ENCODE measurements at places on chromosomes 7 and 10.

GRCh38 chr7:2553831-2554581 lies 1.3 kb downstream of the BRAT1 start:
- DNase-seq, result no peak

GRCh38 chr10:32882076-32882475 lies 76.0 kb downstream of the ITGB1 start:
- no peak for DNase-seq

DNA sequence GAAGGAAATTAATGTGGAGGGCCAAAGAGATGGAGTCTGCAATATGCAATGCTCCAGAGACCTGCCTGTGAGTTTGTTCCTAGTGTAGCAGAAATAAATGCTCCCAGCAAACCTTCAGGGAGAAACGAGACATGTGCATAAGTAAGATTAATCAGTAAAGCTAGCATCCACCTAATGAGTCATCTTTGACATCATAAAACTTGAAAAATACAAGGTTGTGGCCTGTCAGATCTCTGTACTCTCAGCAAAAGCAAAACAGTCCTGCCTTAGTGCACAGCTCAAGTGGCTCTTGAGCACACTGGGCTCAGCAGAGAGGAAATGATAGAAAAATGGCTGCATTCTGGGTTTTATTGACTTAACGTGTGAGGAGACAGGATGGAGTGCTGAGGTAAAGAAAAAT lies 32.5 kb upstream of the ERCC6 start:
- no peak for DNase-seq

- no peak for DNase-seq
Measured at GRCh38 chr10:69096045-69096444, 8.1 kb downstream of the SRGN start.

- DNase-seq, result no peak
Measured at GRCh38 chr10:19985745-19986144, 169.5 kb downstream of the PLXDC2 start.

- DNase-seq, result no peak
Measured at GRCh38 chr10:89384474-89385340, 6.9 kb downstream of the IFIT1B start.

DNA sequence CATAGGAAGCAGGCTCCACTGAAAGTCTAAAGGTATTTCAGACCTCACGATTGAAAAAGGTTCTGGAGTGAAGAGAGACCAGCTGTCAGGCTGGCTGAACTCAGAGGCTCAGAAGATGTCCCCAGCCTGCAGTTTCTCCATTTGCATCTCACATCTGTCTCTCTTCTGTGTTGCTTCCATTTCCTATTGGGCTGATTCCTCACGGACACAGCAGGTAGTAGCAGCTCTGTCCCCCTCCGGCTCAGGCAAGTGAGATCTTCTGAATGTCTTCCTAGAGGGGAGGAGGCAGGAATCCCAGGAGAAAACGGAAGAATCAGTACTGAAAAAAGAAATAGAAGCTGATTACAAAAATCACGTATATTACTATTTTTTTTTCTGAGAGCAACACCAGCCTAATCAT lies 274.1 kb upstream of the COBL start:
- no peak for DNase-seq

- DNase-seq, result no peak
Measured at GRCh38 chr10:102593804-102594079, 50.5 kb upstream of the TRIM8 start.

DNA sequence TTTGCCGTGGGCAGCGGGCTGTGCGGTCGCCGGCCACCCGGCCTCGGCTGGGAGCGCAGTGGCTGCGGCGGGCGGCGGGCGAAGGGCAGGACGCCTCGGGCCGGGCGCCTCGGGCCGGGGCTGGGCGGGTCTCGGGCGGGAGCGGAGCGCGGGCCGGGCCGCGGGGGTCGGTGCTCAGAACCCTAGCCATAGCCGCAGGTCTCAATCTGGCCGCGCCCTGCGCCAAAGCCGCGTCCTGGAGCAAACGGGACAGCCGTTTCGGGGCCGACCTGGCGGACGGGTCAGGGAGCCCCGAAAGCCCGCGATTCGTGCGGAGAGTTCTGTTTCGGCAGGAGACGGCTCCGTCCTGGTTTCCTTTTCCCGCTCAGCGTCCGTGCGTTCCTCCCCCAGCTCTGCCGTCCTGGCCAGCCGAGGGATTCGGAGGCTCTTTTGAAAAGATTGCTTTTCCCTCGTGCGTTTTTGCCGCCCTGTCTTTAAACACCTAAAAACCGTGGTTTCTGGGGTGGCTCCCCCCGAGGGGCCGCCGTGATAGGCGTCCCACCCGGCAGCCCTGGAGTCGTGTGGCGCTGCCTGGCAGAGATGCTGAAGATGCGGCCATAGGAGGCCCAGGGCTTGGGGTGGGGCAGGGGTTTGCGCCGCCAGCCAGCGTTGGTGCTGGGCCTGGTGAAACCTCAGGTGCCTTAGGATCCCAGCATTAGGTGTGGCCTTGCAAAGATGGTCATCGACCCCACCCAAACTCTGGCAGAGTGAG lies 727 bp downstream of the RET start:
- DNase-seq, result no peak

- no peak for DNase-seq
Measured at GRCh38 chr10:42680267-42680666, 41.9 kb upstream of the ZNF33B start.

GRCh38 chr7:117673839-117674238 lies 194.0 kb downstream of the CFTR start:
- no peak for DNase-seq

DNA sequence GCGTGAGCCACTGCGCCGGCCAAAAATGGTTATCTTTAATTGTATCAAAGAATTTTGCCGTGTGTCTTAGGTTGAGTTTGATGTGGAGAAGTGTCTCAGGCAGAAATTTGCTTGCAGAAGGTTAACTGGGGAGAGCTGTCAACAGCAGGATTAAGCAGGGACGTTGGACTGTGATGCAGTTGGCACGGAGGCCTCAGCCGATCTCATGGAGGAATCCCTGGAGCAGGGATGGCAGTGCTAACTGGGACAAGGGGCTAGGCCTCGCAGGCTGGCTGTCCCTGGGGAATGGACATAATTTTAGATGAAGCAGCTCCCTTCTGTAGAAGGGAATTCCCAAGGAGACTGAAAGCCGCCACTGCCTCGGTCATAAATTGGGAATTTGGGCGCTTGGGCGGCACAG lies 12.3 kb upstream of the KIF5B start:
- no peak for DNase-seq

- DNase-seq, result no peak
Measured at GRCh38 chr7:48040944-48041652, 5.8 kb downstream of the C7orf57 start.

DNA sequence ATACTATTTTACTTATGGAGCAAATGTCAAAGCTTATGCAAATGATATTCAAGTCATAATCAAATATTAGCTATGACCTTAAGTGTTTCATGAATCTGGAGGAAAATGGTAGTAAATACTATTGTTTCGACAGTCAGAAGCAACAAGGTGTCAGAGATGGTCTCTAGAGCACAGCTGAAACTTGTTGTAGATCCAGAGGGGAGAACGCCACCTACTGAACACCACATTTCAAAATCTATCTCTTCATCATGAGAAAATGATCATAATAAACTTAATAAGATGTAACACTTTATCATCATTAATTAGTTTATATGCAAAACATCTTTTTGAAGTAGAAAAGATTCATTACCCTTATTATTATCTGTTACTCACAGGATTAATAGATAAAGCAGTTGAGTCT lies 418.7 kb downstream of the GATA3 start:
- peak; percentile 3 for DNase-seq

- no peak for DNase-seq
Measured at GRCh38 chr10:125263551-125263950, 103.2 kb upstream of the CTBP2 start.

GRCh38 chr7:142434666-142435167 lies 176.9 kb upstream of the PRSS58 start:
- no peak for DNase-seq

GRCh38 chr7:111137296-111138192 lies 46.6 kb downstream of the LRRN3 start:
- DNase-seq, result no peak

DNA sequence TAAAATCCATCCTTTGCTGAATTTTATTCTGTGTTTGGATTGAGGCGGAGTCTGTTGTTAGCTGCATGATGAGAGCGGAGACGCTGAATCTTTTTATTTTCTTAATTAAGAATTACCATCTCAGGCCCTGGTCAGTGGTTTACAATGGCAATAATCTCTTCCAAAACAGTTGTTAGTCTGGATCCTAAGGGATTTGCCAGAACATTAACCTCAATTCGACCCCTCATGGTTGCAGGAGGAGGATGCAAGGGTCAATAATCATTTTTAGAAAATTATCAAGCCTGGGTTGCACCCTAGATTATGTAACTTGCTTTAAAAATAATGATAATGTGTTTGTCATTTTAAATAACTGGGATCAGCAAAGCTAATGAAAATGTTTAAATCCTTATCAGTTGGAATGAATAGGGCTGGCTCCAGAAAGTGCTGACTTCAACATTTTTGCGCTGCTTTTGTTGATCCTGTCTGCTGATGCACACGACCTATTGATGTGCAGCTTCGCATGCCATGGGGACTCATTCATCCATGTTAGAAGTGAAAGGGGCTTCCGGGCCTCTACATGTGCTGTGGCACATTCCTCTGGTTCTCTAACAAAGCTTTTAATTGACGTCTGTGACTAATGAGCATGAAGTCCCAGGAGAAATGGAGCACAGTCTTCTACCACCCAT lies 80.7 kb upstream of the KIAA1217 start:
- DNase-seq, result no peak
